Tongue (tissue), 3 donors: ENCODE measurements at places on chromosomes 11 and 22. TPM values are rescaled to one million over a fixed set of nuclear protein-coding genes. Genes with fewer than 3 reads are reported as not detected.

GAB2 gene
- 14.2 TPM for total RNA-seq

PLAAT5 gene
- 2.3 TPM for total RNA-seq

LAMTOR1 gene
- total RNA-seq: 40.7 TPM

BTG4 gene
- total RNA-seq: 3.0 TPM

MS4A3 gene
- 0.62 TPM for total RNA-seq

GUCY1A2 gene
- total RNA-seq: 25.6 TPM

BAIAP2L2 gene
- total RNA-seq: not detected

MUC6 gene
- not detected for total RNA-seq

TRIM49 gene
- not detected for total RNA-seq

APOBEC3B gene
- 2.2 TPM for total RNA-seq

RIC3 gene
- total RNA-seq: 5.7 TPM
